ENCODE measurements at places on chromosomes 13 and 19. TPM values are rescaled to one million over a fixed set of nuclear protein-coding genes. Genes with fewer than 3 reads are reported as not detected.

Gene SLC25A41
- not detected for total RNA-seq

Gene SCEL
- under 0.01 TPM for total RNA-seq

Gene CEBPA
- total RNA-seq, result 0.57 TPM

Gene FDX2
- 16.6 TPM for total RNA-seq

Gene LMTK3
- total RNA-seq, result 0.09 TPM

Gene PRKCG
- not detected for total RNA-seq

Gene GRIN2D
- total RNA-seq, result 0.18 TPM

Gene KLK3
- total RNA-seq, result not detected

Gene PODNL1
- total RNA-seq, result 2.1 TPM

Measured in smooth muscle cell of bladder (primary cell).